Transverse colon (tissue), 4 donors: ENCODE measurements at places on chromosomes 6 and 20. TPM values are rescaled to one million over a fixed set of nuclear protein-coding genes. Genes with fewer than 3 reads are reported as not detected.

Gene PREX1
- total RNA-seq = 20.8 TPM

Gene DDAH2
- total RNA-seq = 78.3 TPM

Gene RNF182
- total RNA-seq = not detected

Gene COL21A1
- 1.9 TPM for total RNA-seq

Gene PPIL4
- 15.7 TPM for total RNA-seq

Gene RIPOR2
- 1.2 TPM for total RNA-seq

Gene HACE1
- 24.3 TPM for total RNA-seq

Gene MACROD2
- total RNA-seq = 6.5 TPM

Gene POU3F2
- not detected for total RNA-seq

DNA sequence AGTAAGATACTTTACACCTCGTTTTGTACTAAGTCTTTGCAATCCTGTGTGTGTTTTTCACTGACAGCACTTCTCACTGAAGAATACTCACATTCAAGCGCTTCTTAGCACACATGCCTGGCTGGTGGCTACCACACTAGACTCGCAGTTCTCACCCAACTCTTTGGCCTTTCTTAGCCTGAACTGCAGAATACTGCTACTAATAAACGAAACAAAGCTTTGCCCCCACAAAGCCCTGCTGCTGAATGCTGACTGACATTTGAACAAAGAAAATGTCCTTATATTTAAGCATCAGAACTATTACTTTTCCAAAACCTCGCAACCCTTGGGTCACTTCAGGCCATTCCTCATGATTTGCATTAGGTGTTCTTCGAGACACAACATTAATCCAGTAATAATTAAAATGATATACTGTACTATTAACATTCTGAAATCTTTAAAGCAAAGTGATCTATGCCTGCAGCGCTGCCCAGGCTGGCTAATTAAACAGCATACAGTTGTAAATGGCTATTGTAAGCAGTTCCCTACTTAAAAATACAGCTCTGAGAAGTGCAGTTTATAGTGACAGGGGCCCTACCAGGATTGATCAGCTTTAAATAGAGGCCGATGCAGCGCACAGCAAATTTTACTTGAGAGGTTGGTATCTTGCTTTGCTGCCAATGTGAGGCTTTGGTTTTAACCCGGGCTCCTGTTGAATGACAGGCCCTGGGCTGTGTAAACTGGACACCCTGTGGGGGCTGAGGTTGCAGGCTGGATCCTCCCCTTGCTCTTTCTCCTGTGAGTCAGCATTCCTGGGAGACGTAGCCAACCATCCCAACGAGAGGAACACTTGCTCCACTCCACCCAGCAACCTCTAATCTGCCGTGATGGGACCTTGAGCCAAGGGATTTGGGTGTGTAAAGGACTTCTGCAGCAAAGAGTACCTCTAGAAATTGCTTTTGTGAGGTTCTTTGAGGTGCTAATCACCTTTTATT, 899.0 kb downstream of the TFAP2A start:
- DNase-seq = no peak

- no peak for DNase-seq
These were observed 35.1 kb downstream of the NT5E start for GRCh38 chr6:85484948-85485347.

GRCh38 chr6:29345380-29345779, 23.3 kb downstream of the OR5V1 start:
- no peak for DNase-seq

DNA sequence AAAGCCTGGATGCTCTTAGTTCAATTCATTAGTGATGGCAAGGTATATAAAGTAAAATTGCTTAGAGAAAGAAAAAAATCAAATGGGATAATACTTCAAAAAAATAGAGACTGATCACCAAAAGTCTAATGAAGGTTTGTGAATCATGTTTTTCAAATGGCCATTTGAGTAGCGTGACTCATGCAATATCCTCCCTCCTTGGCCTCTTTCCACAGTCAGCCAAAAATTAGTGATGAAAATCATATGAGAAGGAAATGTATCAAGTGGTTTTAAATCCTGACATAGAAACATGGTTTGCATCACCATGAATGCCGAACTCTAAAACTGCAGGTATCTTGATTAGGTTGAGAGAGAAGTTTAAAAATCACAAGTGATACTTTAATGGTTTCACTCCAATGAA, 1.2 kb upstream of the COL19A1 start:
- DNase-seq = no peak

GRCh38 chr6:11416936-11417576, 120.5 kb upstream of the TMEM170B start:
- DNase-seq = no peak

GRCh38 chr20:24987244-24987643, 5.3 kb downstream of the APMAP start:
- no peak for DNase-seq

- DNase-seq = no peak
These were observed 179.8 kb downstream of the ERMARD start for GRCh38 chr6:169931261-169931660.

DNA sequence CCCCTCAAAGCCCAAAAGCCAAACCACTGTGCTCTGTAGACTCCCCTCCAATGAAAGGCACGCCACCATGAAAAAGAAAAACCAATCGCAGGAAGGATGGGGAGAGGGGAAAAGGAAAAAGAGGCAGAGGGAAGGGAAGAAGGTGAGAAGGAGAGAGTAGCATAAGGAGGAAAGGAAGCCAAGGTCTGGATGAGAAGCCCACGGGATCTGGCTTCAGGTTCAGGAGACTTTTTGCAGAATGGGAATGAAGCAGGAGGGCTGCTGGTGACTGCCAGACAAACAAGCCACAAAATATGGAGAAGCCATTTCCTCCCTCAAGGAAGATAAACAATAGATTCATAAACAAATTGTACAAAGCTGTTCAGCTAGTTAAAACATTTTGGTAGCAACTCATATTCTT, 79.0 kb upstream of the MRPS10 start:
- DNase-seq = no peak

- peak; percentile 47 for DNase-seq
These were observed 75.5 kb downstream of the NOL4L start for GRCh38 chr20:32509639-32510066.

- no peak for DNase-seq
These were observed 88.0 kb upstream of the MANEA start for GRCh38 chr6:95489185-95489863.

DNA sequence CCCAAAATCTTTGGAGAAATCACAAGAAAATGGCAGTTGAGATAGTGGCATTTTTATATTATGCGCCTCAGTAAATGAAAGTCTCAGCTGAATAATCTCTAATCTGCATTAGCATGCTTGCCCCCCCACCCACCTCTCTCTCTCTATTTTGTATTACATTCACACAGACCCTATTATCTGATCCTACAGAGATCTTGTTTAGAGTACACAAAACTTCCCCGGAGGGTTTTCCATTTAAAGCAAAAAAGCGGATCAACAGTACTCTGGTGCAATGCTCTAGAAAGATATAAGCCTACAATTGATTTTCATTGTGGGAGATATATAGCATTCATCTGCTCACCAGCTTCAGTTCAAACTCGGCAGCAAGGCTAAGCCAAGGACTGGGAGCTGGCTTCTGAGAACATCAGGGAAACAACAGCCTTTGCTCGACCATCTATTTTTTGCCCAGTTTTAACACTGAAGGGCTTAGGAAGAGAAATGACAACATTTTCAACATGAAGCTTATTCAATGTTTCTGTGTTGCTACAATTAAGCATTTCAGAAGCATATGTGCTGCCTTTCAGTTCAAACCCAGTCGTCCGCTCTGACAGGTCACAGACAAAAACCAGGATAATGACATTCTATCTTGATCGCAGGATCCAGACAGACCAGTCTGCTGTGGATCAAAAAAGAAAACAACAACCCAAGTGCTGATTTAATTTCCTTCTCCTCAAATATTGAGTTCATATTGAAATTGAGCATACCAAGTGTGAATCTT, 137.6 kb upstream of the ATXN1 start:
- no peak for DNase-seq
